ENCODE measurements at places on chromosomes 16 and 17.

DNA sequence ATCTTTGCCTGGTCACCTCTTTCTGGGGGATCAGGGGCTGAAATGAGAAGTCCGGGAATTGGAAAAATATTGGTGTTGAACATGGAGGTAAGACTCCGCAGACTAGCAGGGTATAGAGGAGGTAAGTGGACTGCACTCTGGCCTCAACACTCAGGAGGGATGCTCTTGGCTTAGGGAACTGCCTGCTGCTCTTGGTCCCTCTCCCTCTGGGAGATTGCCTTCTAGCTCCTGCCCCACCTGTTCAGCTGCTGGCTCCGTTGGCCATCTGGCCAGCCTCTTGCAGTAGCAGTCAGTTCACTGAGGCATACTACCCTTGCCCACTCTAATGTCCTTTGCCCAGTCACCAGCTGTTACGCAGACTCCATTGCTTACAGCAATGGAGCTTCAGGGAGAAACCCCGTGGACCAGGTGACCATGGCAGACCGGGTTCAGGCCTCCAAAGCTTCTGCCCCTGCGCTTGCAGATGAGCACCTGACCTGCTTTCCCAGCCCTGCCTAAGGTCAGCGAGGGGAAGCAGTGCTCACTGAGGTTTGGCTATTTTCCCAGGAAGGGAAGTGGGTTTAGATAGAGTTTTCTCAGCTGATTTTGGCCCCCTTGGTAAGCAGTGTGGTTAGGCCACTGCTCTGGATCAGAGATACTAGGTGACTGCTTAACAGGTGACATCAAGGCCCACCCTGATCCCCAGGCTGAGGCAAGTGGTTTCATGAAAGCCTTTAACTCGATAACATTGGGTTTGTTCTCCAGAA is 11.9 kb downstream of the CDK5RAP3 start:
- DNase-seq, result no peak

- no peak for DNase-seq
These were observed 30.1 kb upstream of the GAA start for GRCh38 chr17:80071116-80071841.

- no peak for DNase-seq
These were observed 12.9 kb downstream of the COL1A1 start for GRCh38 chr17:50188531-50188920.

DNA sequence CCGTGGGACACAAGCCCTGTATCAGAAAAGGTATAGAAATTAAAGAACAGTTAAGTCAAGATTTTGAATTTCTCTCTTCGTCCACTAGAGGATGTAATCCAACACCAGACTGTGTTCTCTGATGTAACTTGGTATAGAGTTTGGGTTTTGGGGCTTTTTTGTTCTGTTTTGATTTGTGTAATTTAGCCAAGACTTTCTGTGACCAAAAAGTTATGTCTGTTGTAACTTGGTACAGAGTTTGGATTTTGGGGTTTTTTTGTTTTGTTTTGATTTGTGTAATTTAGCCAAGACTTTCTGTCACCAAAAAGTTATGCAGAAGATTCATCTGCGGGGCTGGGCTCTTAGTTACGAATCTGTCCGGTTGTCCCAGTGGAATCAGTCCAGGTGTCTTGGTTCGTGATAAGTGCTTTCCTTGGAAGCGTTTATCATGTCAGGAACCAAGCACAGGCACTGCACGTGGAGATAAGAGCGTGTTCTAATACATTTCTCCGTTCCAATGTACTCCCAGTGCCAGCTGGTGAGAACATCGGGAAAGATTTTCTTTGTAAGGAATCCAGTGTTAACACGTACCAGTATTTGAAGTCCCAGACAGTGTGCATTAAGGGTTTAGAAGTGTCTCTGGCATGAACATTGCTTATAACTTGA is 44.1 kb upstream of the SEC14L1 start:
- DNase-seq, result no peak

GRCh38 chr17:27974531-27975145 is 67.8 kb upstream of the NLK start:
- DNase-seq, result no peak

GRCh38 chr16:79856581-79856980 is 256.0 kb upstream of the MAF start:
- DNase-seq, result no peak
